ENCODE measurements at places on chromosomes 1 and 21.
A peak's percentile ranks its signal among the peaks of the same experiment; 100 is the strongest.

GRCh38 chr1:239657291-239657690 lies 270.9 kb downstream of the CHRM3 start:
- DNase-seq: peak; percentile 22

DNA sequence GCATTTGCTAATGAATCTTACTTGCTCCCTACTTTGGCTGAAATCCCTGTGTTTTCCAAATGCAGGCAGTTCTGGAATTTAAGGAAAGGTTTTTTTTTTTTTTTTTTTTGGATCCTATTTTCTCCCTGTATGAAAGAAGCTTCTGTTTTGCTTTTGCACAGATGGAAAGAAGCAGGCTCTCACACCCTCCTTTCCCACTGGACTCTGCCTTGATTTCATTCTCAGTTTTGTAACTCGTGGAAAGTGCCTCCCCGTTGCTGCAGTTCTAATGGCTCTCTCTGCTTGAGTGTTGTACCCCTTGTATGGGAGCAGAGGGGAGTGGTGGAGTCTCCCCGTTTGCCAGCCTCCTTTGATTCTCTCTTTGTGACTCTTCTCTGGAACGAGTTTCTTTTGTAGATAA lies 291.9 kb downstream of the CAMTA1 start:
- DNase-seq: no peak

DNA sequence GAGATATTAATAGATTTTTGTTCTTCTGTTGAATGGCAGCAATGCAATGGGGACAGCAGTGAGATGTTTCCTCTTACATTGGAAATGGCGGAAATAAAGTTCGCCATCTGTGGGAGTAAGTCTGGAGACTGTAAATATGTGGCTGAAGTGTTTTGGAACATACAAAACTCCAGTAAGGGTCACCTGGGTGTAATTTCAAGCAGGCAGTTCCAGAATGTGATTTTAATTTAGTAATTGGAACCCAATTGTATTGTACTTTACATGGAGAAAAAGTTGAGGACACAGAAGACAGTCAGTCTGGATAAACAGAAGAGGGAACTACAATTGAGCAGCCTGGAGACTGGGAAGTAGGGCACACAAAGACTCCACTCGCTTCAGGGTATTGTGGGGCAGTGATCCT lies 108.6 kb downstream of the NTMT2 start:
- DNase-seq: no peak

GRCh38 chr1:9529190-9529589 lies 10.1 kb upstream of the SLC25A33 start:
- DNase-seq: peak; percentile 59

- peak; percentile 55 for DNase-seq
Observed at GRCh38 chr1:200224315-200224714, 185.5 kb downstream of the ZNF281 start.

GRCh38 chr1:39995973-39996393 lies 41.0 kb downstream of the MFSD2A start:
- no peak for DNase-seq

GRCh38 chr1:61709908-61710289 lies 15.0 kb downstream of the TM2D1 start:
- no peak for DNase-seq

- DNase-seq: no peak
Observed at GRCh38 chr1:151510020-151510405, 1.2 kb upstream of the CGN start.

- no peak for DNase-seq
Observed at GRCh38 chr1:80722611-80723010, 1078.1 kb upstream of the ADGRL2 start.

DNA sequence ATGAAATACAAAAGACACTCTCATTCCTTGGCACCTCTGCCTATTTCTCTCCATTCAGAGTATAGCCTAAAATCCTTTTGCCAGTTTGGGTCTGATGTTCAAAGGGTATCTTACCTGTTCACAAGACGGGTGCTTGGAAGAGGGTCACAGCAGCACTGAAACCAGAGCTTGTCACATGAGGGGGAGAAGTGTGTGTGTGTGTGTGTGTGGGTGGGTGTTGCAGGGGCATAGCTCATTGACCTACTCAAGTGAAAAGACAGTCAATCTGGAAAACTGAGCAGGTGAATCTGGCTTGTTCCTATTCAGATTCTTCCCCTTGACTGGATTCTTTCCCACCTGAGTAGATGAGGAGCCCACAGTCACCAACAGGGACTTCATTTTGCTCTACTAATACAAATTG lies 63.9 kb downstream of the KCTD3 start:
- no peak for DNase-seq

- DNase-seq: no peak
Observed at GRCh38 chr1:24695202-24695974, 49.9 kb upstream of the CLIC4 start.

- DNase-seq: peak; percentile 51
Observed at GRCh38 chr1:214563881-214564280, 12.5 kb upstream of the PTPN14 start.

DNA sequence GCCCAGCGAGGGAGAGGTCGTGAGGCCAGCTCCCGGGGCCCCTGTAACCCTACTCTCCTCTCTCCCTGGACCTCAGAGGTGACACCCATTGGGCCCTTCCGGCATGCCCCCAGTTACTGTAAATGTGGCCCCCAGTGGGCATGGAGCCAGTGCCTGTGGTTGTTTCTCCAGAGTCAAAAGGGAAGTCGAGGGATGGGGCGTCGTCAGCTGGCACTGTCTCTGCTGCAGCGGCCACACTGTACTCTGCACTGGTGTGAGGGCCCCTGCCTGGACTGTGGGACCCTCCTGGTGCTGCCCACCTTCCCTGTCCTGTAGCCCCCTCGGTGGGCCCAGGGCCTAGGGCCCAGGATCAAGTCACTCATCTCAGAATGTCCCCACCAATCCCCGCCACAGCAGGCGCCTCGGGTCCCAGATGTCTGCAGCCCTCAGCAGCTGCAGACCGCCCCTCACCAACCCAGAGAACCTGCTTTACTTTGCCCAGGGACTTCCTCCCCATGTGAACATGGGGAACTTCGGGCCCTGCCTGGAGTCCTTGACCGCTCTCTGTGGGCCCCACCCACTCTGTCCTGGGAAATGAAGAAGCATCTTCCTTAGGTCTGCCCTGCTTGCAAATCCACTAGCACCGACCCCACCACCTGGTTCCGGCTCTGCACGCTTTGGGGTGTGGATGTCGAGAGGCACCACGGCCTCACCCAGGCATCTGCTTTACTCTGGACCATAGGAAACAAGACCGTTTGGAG lies 23.7 kb upstream of the TNFRSF1B start:
- DNase-seq: no peak

DNA sequence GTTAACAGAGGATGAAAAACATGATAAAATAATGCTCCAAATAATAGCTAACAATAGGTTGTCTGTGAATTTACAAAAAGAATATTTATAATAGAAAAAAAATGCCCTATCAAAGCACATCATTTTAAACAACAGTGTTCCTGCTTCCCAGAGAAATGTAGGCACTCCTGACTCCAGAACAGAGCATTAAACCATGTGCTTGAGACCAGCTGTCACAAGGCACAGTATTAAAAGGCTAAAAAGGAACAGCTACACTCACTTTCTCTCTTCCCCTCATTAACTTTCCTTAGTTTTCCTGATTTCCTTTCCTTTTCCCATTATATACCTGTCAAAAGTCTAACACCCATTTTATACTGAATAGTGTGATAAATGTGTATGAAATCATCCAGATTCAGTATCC lies 10.9 kb downstream of the VAV3 start:
- no peak for DNase-seq

- DNase-seq: peak; percentile 1
Observed at GRCh38 chr21:28152732-28153131, 839.9 kb downstream of the LTN1 start.

All from ELR (cell line).